Endothelial cell of coronary artery (primary cell): ENCODE measurements at places on chromosomes 13 and 19. TPM values are rescaled to one million over a fixed set of nuclear protein-coding genes. Genes with fewer than 3 reads are reported as not detected.

Gene SIGLEC7
- under 0.01 TPM in 1 of 2 replicates, not detected in the other for total RNA-seq

Gene ZNF699
- 3.1 and 10.3 TPM in 2 replicates for total RNA-seq

Gene DIRAS1
- total RNA-seq, result 0.09 TPM in 1 of 2 replicates, not detected in the other

Gene ZNF284
- 2.2 and 4.0 TPM in 2 replicates for total RNA-seq

Gene SLC7A10
- total RNA-seq, result not detected in 2 replicates

Gene PSG6
- total RNA-seq, result not detected in 2 replicates

Gene KLK4
- total RNA-seq, result not detected in 2 replicates

Gene U2AF1L4
- 2.9 and 4.8 TPM in 2 replicates for total RNA-seq

Gene FARP1
- total RNA-seq, result 17.5 and 25.8 TPM in 2 replicates

Gene SLC10A2
- not detected in 2 replicates for total RNA-seq

Gene TMPRSS9
- total RNA-seq, result not detected in 2 replicates

Gene LIG1
- 22.6 and 51.4 TPM in 2 replicates for total RNA-seq

Gene PPM1N
- 0.90 and 1.4 TPM in 2 replicates for total RNA-seq

Gene ZNF587B
- 20.2 and 34.4 TPM in 2 replicates for total RNA-seq

Gene C19orf85
- total RNA-seq, result not detected in 2 replicates

Gene CFAP97D2
- total RNA-seq, result not detected in 2 replicates

Gene PSG11
- not detected in 2 replicates for total RNA-seq

Gene ZNF177
- 0.72 and 1.2 TPM in 2 replicates for total RNA-seq

Gene LRRC25
- not detected in 2 replicates for total RNA-seq

Gene CCDC70
- not detected in 2 replicates for total RNA-seq

Gene OVOL3
- total RNA-seq, result not detected in 2 replicates

Gene TEX29
- not detected in 2 replicates for total RNA-seq

Gene KLF12
- 7.7 and 9.9 TPM in 2 replicates for total RNA-seq

Gene SMIM44
- total RNA-seq, result not detected in 2 replicates

Gene LENG9
- total RNA-seq, result 4.0 and 9.8 TPM in 2 replicates

Gene SYNGR4
- total RNA-seq, result not detected in 2 replicates

Gene VSIG10L
- 0.18 and 0.19 TPM in 2 replicates for total RNA-seq

Gene HSPB6
- 0.09 and 2.8 TPM in 2 replicates for total RNA-seq

Gene CPT1C
- total RNA-seq, result 15.3 and 16.9 TPM in 2 replicates

Gene ZNF534
- not detected in 2 replicates for total RNA-seq

Gene AP1M2
- total RNA-seq, result 0.09 TPM in 1 of 2 replicates, not detected in the other

Gene CEACAM8
- not detected in 2 replicates for total RNA-seq

Gene HPN
- not detected in 2 replicates for total RNA-seq

Gene FCAR
- total RNA-seq, result not detected in 2 replicates

Gene LENG1
- total RNA-seq, result 6.9 and 7.9 TPM in 2 replicates

Gene PODNL1
- 0.09 TPM in 2 replicates for total RNA-seq

Gene ZNF765
- 10.5 and 11.9 TPM in 2 replicates for total RNA-seq

Gene COL4A2
- 481 and 1,014 TPM in 2 replicates for total RNA-seq
